ENCODE measurements at places on chromosomes 2 and 18. TPM values are rescaled to one million over a fixed set of nuclear protein-coding genes. Genes with fewer than 3 reads are reported as not detected.

ANKRD36B gene
- 20.1 TPM for total RNA-seq

CYP27C1 gene
- not detected for total RNA-seq

SIX2 gene
- total RNA-seq = 0.09 TPM

PDE1A gene
- total RNA-seq = not detected

LINC00305 gene
- total RNA-seq = not detected

RAB6C gene
- 0.09 TPM for total RNA-seq

NOSTRIN gene
- not detected for total RNA-seq

FABP1 gene
- total RNA-seq = not detected

CXCR4 gene
- total RNA-seq = 102 TPM

OSBPL1A gene
- 1.5 TPM for total RNA-seq

CPO gene
- not detected for total RNA-seq

HADHB gene
- 80.2 TPM for total RNA-seq

GCG gene
- not detected for total RNA-seq

IL36B gene
- not detected for total RNA-seq

OLA1 gene
- 146 TPM for total RNA-seq

XDH gene
- total RNA-seq = not detected
